Activated naive CD4-positive, alpha-beta T cell treated with anti-CD3 and anti-CD28 coated beads, Interleukin-2, amount 10 ng/mL, durations not matched to agents 7 days and 5 days (primary cell): ENCODE measurements at places on chromosomes 12 and 14.

DNA sequence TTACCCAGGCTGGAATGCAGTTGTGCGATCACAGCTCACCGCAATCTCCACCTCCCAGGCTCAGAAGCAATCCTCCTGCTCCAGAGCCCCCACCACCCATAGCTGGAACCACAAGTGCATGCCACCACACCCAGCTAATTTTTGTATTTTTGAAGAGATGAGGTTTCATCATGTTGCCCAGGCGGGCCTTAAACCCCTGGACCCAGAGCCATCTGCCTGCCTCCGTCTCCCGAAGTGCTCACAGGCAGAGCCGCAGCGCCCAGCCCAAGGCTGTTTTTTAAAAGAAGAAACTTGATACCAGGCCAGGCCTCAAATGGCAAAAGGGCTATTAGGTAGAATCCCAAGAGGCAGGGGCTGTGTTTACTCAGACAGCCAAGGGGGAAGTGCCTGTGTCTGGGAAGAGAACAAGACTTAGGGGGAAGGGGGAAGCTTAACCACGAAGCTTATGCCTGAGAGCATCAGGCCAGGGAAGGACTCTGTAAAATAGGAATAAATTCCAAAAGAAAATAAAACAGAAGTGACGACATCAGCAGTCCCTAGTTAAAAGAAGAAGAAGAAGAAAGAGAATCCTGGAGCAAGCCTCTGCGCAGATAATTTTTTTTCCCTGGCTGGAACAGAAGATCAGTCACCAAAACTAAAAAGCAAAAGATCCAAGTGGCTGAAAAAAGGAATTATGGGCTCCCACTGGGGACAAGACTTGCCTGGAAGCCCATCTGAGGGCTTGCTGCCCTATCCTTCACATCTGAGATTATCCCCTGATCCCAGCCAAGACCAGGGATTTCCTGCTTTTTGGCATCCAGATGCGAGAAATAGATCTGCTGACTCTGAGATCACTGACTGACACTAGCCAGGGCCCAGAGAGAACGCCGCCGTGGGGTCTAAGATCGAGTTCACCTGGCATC lies 170.5 kb downstream of the NDUFA12 start:
- DNase-seq = no peak

DNA sequence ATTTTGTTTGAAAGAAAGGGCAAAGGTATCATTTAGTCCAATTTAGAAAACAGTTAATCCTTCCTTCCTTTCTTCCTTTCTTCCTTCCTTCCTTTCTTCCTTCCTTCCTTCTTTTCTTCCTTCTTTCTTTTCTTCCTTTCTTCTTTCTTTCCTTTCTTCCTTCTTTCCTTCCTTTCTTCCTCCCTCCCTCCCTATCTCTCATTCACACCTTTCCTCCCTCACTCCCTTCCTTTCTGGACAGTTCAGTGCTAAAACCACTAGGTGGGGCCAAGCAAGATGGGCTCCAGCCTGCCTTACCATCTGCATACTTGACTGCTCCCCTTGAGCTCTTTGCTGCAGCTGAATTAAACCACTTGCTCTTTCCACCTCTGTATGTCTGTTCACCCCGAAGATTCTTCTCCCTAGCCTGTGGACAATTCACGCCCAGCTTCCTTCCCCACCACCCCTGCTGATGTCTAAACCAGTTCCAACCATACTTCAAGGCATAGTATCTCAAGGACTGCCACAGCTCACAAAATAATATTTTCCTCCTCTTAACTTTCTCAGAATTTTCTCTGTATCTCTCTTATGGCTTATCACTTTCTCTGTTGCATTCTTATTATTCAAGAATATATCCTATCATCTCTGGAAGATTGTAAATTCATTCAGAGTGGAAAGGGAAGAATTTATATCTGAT lies 78.0 kb downstream of the DBX2 start:
- DNase-seq = peak; percentile 21

GRCh38 chr14:63891148-63891975 lies 38.6 kb downstream of the SYNE2 start:
- DNase-seq = no peak

GRCh38 chr12:51798501-51798900 lies 50.0 kb downstream of the FIGNL2 start:
- no peak for DNase-seq

GRCh38 chr14:53127832-53128231 lies 25.3 kb downstream of the DDHD1 start:
- no peak for DNase-seq

DNA sequence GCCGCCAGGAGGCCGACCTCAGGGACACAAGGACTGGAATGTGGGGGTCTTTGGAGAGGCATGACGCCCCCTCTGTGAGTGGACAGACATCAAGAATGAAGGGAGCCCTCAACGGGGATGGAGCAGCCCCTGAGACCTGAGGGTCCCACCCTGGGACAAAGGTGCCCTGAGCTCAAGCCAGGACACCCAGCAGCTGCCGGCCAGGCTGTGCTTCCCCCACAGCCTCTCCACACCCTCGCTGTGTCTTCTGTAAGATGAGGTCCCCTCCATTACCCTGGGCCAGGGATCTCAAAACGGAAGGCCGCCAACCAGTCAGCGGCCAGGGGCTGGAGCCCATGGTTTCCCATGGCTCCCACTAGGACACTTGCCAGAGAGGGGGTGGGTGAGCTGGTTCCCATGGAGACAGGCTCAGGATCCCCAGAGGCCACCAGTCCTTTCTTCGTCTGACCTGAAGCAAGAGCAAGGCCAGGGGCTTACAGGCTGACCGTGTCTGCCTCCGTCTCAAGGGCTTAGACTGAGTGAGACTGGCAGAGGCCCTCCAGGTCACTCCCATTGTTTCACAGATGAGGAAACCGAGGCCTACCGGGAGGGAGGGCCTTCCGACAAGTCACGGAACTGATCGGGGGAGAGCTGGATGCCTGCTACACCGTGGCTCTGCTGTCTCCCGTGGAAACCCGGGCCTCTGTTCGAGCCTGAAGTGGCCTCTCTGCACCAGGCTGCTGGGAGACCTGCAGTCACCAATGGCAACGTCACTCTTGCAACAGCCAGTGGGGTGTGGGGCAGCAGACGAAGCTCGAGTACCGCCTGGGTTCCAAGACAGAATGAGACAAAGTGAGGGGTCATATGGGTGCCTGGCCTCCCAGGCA lies 91.7 kb upstream of the DIO3 start:
- DNase-seq = no peak

DNA sequence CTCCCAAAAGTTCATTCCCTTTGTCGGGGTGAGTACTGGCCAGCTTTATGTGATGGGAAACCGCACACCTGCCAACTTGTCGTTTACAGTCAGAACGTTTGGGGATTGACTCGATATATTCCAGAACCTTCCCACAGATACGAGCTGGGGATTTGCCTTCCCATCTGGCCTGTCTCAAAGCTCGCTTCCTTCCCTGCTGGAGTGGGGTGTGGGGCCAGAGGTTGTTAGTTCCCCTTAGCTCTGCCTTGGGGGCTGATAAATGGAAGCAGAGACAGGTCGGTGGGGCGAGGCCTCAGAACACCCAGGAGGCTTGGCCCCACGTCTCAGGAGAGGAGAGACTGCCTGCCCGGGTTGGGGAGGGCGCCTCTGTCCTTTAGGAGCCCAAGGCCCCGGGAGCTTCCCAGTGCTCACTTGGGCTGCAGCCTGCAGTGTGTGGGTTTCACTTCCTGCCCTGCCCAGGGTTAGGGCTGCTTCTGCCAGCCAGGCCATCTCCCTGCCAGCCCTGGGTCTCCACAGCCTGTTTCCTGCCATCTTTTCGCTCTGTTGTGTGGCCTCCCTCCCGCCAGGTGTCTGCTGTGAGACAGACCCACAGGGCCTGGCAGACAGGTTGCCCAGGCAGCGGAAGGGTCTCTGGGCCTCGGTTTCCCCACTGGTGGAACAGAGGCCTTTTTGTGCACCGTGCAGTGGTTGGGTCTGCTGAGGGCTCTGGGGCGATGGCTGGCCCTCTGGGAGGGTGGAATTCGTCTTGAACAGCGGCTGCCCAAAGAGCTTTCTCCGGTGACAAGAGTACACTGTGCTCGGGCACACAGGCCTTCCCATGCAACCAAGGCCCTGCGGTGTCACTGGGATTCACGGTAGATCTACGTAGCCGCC lies 8.1 kb upstream of the TEX22 start:
- peak; percentile 49 for DNase-seq

DNA sequence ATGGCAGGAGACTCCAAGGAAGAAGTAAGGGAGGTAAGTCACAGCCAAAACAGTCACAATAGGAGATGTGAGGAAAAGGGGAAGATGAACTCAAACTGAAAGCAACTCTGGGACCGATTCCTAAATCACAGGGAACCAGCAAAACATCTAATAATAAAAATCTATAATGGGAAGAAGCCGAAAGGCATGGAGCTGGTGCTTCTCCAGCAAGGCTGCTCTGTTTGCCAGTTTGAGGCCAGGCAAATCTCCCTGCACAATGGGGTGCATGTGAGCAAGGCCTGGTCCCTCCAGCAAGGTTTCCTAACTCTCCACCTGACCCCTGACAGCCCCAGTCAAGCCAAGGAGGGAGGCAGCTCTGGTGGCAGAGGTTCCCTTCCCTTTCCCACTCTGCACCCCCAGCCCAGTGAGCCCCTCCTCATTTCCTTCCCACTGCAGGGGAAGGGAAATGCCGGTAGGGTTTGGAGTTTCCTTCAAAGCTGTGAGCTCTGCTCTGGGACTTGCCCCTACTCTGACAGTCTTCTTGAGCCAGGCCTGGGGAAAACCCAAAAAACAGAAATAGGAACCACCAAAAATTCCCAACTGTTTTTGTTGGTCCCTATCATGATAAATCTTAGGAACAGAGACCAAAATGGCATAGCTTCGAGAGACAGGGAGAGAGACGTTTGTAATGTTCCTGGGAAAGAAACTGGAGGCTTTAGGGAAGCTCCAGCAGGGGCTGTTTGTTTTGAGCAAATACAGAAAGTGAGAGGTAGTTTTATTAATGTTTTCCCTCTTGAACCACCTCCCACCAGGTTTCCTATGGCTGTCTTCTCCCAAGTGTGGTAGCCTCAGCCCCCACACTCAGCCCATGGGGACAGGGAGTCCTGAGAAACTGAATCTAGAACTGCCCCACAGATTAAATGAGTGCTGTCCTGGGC lies 34.6 kb downstream of the FMNL3 start:
- no peak for DNase-seq

DNA sequence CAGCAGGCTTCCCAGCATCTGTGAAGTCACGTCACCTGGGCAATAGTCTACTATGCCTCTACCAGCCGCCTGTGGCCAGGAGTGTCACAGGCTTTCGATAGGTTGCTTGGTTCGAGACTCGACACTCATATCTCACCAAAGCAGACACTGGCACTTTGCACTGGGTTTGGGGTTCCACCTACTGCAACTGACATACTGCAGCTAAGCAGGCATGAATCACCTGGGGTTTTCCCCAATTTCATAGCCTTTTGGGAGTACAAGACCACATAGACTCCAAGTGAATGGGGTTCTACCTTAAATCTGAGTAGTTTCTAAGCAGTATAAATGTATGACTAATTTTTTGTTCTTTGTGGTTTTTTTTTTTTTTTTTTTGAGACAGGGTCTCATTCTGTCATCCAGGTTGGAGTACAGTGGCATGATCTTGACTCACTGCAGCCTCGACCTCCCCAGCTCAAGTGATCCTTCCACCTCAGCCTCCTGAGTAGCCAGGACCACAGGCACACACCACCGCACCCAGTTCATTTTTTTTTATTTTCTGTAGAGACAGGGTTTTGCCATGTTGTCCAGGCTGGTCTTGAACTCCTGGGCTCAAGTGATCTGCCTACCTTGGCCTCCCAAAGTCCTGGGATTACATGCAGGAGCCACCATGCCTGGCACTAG lies 32.1 kb downstream of the DMAC2L start:
- DNase-seq = no peak

- no peak for DNase-seq
These were observed 149.2 kb downstream of the C12orf75 start for GRCh38 chr12:105479710-105480109.

GRCh38 chr12:6090803-6091202 lies 33.7 kb downstream of the VWF start:
- DNase-seq = no peak

GRCh38 chr12:120940006-120940405 lies 35.8 kb upstream of the SPPL3 start:
- DNase-seq = no peak

DNA sequence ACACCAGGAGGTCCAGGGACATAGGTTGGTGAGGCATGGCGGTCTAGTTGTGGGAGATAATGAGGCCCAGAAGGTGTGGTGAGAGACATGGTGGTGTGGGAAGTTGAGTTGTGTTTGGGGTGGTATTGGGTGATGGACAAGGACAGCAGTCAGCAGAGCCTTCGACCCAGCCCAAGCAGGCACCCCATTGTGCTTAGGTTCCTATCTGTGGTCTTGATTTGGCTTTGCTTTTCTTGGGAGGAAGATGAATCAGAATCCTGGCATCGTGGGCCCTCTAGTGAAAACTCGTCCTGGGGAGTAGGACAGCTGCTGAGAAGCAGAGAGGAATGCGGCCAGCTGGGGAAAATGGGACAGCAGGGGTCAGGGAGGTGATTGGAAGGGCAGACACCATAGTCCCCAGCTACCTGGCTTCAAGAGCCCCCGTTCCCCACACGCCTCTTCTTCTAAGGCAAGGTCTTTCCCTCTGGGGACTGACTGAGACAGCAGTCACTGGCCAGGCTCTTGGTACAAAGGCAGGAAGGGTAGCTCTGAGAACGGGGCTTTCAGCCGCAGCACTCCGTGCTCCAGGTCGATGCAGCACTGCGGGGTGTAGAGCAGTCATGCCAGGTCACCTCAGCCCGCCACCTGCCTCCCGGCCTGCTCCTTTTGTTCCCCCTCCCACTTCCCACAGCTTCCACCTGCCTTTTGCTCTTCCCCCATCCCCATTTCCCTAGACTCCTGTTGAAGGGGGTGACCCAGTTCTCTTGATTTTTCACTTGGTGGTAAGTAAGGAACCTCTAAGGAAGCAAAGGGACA lies 7.9 kb downstream of the NRIP2 start:
- no peak for DNase-seq

DNA sequence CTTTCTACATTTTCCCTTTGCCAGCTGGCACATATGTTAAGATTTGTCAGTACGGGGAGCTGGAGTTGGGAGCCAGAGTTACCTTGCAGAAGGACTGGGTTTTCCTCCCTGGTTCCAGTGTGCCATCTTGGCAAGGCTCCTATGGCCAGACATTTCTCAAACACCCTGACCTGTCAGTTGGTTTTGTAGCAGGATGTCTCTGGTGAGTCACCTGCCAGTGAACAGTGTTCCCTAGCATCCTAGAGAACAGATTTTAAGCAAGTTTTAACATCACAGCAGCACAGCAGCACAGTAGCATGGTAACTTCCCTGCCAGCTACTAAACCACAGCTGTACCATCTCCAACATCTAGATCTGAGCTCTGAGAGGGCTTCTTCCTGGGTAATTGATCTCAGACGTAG lies 26.2 kb upstream of the KTN1 start:
- DNase-seq = no peak

DNA sequence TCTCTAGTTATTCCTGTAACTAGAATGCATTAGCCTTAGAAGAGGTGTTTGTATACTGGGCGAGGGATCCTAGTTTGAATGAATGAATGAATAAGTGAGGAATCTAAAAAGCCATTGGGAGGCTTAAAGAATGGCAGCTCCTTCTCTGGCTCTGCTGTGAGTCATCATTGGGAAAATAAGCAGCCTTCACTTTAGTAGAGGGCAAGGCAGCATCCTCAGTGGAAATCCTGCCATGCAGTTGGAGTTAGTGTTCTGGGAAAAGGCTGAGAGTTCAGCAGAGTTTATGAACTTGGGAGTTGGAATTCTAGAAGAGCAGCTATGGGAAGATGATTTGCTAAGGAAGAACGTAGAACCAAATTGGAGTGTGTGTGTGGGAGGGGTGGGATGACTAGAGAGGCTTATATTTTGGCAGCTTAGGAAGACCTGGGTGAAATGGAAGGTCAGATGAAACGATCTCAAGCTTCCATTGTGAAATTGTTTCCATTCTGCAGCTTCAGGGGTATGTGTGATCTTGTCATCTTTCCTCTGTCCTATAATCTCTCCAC lies 120.8 kb downstream of the PTCSC3 start:
- DNase-seq = no peak

- peak; percentile 56 for DNase-seq
These were observed 41.1 kb downstream of the PRB3 start for GRCh38 chr12:11228296-11228879.
